ENCODE measurements at places on chromosomes 3 and 15.

DNA sequence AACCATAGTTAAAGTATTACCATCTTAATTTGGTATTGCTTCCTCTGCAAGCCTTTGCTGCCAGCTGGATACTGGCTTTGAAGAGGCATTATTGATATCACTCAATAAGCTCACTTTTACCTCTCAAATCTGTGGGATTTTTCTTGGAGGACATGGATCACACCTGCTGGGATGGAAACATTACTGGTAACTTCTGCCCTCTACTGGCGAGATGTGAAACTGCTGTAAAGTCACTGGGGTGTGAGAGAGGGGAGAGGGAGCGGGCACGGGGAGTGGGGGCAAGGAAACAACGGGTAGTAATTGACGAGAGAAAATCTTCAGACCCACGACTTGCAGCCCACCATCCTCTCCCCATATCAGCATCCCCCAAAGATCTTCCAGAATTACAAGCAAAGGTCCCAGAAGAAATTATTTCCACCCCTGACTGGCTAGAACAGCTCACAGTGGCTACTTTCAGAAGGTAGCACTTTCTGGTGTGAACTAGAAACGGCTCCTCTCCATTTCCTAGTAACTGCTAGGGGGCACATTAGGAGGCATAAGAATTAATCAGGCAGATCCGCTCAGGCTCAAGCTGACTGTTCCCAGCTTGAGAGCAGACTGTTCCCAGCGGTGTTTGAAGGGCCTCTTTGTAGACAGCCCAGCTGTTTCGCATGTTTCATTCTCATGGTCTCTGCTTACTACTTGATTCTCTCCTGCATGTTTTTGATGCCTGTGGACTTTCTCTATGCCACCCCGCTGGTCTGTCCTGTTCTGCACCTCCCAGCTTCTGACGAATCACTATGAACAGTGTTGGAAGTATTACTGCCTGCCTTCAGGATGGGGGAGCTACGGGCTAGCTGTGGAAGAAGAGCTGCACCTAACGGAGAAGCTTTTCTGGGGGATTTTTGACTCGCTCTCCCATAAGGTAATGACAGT lies 230.4 kb upstream of the CHRM5 start:
- DNase-seq, result no peak

DNA sequence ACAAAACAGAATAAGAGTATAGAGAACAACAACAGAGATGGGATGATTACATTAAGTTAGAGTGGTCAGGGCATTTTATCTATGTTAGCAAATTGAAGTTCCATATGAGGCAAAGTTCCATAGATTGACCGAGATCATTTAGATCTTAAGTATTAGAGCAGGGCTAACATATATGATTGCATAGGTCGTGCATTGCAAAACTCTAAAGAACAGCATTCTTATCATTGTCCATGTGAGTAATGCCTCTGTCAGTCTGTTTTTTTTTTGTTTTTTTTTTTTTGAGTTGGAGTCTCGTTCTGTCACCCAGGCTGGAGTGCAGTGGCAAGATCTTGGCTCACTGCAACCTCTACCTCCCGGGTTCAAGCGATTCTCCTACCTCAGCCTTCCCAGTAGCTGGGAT lies 341.7 kb upstream of the KCNH8 start:
- no peak for DNase-seq

DNA sequence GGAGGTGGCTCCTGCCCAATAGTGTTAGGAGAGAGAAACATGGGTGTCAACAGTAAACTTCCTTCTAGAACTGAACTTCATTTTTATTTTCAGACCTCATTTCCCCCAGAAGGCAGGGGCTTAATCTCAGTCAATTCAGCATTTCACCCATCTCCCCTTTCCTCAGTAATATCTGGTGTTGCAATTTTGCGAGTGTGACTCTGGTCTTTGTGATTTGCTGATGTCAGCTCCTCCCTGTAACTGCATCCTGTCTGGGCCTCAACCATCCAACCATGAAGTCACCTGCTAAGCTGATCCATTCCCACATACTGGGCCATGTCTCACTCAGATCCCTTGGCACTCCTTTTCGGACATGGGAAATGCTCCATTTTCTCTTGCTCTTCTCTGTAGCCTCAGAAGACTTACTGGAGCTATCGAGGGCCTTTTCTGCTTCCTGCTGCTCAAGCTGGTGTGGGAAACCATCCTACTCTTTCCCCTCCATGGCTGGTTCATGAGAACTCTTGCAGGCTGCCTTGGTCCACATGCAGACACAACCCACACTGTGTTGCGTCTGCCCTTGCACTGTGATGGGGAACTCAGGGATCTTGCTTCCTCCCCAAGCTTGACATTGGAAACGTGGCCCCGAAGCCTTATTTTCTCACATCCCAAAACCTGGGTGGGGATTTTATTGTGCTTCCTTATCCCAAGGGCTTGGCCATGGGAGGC lies 24.6 kb downstream of the CCR4 start:
- no peak for DNase-seq

GRCh38 chr3:172680684-172681083 lies 30.2 kb downstream of the NCEH1 start:
- no peak for DNase-seq

- DNase-seq, result no peak
Measured at GRCh38 chr3:59885101-59885500, 835.3 kb upstream of the CFAP20DC start.

DNA sequence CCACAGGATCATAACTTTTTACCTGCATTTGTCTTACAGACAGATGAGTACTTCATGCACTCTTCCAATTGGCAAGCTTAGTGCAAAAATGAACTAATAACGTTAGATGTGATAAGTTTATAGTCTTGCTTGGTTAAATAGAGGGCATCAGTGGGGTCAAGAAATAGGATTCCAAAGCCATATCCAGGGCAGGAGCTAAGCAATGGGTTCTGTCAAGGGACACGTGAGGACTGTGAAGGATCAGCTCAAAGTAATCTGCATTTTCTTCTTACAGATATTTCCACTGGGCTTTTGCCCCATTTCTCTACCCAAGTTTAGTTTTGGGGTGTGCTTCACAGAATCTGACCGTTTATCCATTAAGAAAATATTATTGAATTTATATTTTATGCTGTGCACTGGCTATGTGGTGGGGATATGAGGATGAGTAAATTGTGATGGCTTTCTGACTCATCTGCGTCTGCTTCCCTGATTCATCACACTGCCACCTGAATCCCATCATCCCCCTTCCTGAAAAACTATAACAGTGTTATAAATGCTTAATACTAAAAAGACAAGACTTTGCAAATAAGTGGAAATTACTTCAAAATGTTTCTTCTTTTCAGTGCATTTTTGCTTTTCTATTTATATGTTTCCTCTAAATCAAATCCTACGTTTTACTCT lies 17.5 kb downstream of the PPP2R3A start:
- no peak for DNase-seq

DNA sequence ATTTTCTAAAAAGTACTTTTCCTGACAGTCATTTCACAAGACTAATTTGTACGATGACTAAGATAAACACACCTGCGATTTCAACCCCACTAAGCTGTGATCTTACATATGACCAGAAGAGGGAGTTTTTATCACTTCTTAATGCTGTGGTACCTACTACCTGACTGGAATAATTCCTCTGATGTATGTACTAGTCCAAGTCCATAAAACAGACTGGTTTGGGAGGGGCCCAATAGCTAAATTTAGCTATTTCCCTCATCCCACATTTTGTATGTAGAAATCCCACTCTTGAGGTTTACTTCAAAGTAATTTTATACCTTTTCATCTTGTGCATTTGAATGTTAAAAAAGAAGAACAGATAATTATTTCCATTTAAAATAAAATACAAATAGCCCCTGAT lies 49.7 kb upstream of the SCAANT1 start:
- DNase-seq, result no peak

DNA sequence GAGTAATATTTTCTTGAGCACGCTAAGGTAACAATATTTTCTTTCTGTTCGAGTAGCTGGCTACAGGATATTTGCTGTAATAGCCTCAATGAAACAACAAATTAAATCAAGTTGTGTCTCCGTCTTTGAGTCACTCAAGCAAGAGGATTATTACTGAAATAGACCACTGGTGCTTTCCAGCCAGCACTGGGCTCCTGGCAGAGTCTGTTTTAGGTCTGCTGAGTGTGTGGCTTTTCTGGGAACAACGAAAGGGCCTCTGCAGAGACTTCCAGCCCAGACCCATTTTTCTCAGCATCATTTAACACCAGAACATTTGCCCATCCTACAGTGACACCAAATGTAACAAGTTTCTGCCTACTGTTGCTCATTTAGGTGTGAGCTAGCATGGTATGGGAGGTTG lies 652.9 kb downstream of the MAGI1 start:
- DNase-seq, result no peak

DNA sequence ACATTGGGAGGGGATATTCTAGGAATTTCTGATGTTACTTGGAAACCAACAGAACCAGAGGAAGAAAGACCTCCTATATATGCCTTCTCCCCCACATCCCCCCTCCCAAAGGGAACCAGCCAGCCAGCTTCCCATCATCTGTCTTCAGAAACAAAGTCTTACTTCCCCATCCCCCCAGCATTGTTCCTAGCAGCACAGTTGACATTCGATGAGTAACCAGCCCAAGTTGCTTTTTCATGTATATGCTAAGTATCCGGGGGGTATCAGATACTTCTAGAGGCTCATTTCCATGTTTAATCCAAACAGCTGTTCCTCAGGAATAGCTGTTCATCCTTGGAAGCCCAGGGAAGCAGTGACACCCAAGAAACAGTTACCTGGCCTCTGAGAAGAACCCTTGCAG lies 16.0 kb downstream of the RMDN3 start:
- no peak for DNase-seq

GRCh38 chr15:49815950-49816349 lies 195.1 kb downstream of the DTWD1 start:
- DNase-seq, result no peak

DNA sequence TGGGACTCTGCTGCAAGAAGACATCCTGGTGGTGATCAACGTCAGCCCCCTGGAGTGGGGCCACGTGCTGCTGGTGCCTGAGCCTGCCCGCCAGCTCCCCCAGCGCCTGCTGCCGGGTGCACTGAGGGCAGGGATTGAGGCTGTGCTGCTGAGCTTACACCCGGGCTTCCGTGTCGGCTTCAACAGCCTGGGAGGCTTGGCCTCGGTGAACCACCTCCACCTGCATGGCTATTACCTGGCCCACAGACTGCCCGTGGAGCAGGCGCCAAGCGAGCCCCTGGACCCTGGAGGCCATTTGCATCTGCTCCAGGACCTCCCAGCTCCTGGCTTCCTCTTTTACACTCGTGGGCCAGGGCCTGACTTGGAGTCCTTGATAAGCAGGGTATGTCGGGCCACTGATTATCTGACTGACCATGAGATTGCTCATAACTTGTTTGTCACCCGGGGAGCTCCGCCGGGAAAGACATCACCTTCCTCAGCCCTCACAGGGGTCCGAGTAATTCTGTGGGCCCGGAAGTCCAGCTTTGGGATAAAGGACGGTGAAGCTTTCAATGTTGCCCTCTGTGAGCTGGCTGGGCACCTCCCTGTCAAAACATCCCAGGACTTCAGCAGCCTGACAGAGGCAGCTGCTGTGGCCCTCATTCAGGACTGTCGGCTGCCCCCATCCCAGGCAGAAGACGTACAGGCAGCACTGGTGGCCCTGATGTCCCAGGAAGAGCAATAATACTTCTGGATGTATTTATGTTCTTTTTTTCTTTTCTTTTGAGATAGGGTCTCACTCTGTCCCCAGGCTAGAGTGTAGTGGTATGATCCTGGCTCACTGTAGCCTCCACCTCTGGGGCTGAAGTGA lies 7.6 kb downstream of the GDPGP1 start:
- DNase-seq, result no peak

DNA sequence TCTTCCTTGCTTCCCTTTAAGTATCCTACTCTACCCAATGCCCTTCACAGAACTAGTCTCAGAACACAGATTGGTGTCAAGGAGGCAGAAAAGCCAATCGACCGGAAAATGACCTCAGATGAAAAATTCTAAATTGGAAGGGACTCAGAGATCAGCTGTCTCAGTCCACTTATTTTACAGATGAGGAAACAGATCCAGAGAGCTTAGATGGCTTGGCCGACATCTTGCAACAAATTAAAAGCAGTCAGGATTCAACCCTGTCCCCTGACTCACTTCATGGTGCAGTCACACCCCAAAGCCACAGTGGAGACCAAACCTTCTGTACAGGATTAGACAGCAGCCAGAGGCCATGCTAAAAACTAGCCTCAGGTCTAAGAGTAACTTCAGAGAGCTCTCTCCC lies 169.3 kb upstream of the BHLHE40 start:
- DNase-seq, result no peak

- DNase-seq, result no peak
Measured at GRCh38 chr15:96347181-96348111, 16.9 kb downstream of the NR2F2 start.

GRCh38 chr15:65653341-65653740 lies 31.6 kb downstream of the SLC24A1 start:
- DNase-seq, result no peak

- no peak for DNase-seq
Measured at GRCh38 chr15:28107111-28107903, 8.2 kb upstream of the OCA2 start.

- no peak for DNase-seq
Measured at GRCh38 chr3:15794303-15794771, 3.4 kb downstream of the ANKRD28 start.

DNA sequence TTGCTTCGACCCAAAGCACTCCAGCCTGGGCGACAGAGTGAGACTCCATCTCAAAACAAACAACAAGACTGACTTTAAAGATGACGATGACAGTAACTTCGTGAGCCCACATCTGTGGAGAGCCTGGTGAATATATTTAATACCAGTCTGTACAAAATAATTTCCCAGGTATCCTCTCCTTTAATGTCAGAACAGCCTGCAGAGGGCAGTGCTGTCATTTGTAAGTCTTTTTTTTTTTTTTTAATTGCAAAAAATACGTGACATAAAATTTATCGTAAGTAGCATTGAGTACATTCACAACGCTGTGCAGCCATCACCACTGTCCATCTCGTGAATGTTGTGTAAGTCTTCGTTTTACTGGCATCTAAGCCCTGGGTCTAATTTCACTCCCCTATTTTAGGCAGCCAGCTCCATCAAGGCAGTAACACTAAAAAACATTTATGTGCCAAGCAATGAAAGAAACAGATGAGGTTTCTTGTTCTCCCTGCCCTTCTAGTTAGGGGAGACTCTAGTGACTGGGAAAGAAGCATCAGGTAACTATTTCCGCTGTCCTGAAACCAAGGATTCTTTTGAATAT lies 1.4 kb downstream of the HTD2 start:
- no peak for DNase-seq

- no peak for DNase-seq
Measured at GRCh38 chr3:54296531-54296930, 174.2 kb downstream of the CACNA2D3 start.

GRCh38 chr15:42731461-42731860 lies 5.5 kb downstream of the CDAN1 start:
- DNase-seq, result no peak

GRCh38 chr15:39154776-39155175 lies 426.1 kb upstream of the THBS1 start:
- DNase-seq, result no peak

DNA sequence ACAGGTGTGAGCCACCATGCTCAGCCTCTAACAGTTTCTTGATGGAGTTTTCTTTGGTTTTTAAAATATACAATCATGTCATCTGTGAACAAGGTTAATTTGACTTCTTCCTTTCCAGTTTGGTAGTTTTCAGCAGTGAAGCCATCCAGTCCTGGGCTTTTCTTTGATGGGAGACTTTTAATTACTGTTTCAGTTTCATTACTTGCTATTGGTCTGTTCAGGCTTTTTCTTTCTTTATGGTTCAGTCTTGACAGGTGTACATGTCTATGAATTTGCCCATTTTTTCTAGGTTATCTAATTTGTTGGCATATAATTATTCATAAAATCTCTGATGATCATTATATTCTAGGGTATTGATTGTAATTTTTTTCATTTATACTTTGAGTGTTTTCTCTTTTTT lies 36.8 kb downstream of the PFN2 start:
- no peak for DNase-seq
